ENCODE measurements at places on chromosomes 1 and 21.

GRCh38 chr1:13543451-13544220, 29.8 kb upstream of the LRRC38 start:
- no peak for DNase-seq

- DNase-seq = peak; percentile 52
Observed at GRCh38 chr1:234607109-234608024, 2.6 kb downstream of the IRF2BP2 start.

DNA sequence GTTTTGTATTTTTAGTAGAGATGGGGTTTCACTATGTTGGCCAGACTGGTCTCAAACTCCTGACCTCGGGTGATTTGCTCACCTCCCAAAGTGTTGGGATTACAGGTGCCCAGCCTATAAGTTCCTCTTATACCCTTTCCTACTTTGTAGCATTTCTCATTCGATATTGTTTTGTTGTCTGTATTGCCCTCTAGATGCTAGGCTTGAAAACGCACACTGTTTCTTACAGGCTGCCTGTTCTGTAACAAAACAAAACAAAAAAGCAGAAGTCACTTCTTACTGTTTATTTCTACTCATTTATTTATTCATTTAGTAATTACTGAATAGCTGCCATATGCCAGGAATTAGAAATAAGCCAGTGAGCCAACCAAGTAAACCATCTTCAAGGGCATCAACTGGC, 136.9 kb upstream of the BMP8A start:
- DNase-seq = no peak

- DNase-seq = no peak
Observed at GRCh38 chr1:157482717-157483116, 69.6 kb downstream of the FCRL5 start.

DNA sequence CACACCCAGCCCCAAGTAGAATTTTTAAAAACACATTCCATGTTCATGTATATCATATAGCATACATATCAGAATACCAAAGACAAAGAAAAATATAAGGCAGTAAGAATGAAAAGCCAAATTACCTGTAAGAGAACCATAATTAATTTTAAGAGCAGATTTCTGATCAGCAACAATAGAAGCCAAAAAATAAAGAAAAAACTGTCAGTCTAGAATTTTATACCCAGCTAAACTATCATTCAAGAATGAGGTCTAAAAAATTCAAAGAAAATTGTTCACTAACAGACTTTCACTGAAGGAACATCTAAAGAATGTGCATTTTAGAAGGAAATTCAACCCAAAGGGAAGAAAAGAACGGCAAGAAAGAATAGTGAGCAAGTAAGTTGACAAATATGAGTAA, 10.6 kb upstream of the FUCA1 start:
- DNase-seq = no peak

- DNase-seq = no peak
Observed at GRCh38 chr1:111620441-111620971, 917 bp downstream of the RAP1A start.

GRCh38 chr1:23701996-23702395, 10.4 kb downstream of the RPL11 start:
- DNase-seq = no peak

DNA sequence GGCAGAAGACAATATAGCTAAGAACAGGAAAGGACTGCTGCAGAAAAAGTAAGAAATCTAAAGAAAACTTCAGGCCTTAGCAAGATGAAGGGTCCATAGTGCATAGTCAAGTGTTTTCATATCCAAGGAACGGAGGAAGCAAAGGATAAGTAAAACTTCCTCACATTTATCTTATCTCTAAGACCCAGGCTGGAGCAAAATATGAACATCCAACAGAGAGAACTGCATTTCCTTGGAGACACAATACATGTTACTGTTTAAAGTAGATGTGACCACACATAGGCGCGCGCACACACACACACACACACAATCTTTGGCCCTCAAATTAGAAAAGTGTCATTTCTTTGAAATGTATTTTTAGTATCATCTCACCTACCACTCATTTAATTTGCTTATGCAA, 66.7 kb downstream of the TTLL7 start:
- no peak for DNase-seq

DNA sequence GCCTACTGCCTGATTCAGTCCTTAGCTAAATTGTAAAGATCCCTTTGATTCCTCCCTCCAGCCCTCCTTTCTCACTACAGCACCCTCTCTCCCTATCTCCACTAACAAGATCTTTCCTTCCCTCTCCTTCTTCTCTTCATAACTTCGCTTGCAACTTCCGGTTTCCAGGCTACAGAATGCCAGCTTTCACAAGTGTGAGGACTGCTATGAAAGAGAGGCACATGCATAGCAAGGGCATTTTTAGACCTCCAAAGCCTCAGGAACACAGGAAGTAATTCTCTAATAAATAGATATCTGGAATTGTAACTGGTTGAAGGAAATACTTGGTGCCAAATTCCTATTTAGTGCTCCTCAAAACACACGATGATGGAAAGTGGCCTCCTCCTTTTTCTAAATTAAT, 196.7 kb downstream of the HLX start:
- DNase-seq = no peak

DNA sequence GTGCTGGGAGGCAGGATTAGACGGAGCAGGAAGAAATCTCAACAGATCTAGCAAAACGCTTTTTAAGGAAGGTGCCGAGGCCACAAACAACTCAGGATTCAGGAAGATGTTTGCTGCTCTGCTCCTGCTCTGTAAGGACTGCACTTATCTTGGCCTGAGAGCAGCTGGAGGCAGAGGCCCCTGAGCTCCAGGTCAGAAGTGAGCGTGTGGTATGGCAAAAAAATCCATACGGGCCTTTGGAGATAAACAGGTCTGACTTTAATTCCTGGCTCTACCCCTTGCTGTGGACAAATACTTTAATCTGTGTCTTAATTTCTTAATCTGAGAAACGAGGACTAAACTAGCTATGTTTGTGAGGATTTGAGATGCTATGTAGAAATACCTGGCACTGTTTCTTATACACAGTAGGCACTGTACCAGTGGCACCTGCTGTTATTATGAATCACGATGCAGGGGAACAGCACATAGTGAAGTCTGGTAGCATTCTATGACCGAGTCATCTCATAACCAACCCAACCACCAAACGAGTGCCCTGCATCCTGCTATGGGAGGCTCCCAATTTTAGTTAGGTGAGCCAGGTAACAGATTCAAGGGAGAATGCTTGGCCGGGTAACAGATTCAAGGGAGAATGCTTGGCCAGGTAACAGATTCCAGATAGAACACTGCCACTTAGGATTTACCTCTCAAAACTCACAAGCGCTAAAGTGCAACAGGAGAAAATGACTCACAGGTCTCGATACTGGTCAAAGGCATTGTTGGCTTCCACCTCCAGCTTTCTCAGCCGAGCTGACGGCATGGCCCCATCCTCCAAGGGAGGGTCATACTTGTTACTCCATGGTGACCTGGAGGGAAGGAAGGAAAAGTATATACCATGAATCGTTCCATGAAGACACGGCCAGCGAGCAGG, 65.9 kb downstream of the SLC66A1 start:
- DNase-seq = no peak

DNA sequence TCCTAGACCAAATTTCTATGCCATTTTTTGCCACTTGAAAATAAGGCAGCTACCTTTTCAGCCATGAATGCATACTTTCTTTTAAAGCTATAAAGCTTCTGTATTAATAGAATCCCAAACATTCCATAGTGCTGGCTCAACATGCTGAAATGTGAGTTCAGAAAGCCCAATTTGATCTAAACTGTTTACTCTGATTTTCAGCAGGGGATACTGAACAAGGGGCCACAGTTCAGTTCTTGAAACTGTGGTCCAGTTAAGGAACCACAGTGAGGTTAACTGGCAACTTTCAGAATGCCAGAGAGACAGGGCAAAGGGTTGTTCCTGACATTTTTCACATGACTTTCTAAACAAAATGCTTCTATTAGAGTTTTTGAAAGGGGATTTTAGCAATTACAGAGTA, 85.7 kb upstream of the COL11A1 start:
- no peak for DNase-seq

Measured in NCI-H1417 treated with DMSO at 0.1 percent for 48 hours (cell line).